ENCODE measurements at places on chromosomes 6 and 20.

GRCh38 chr6:106250953-106251352, 74.6 kb downstream of the ATG5 start:
- no peak overlapping the region for H3K27ac ChIP-seq
- H3K36me3 ChIP-seq = peaks cover 19% of the 10 kb centered on the region
- DNase-seq = no peak
- peaks cover 9% of the 10 kb centered on the region for H3K4me1 ChIP-seq
- H3K27me3 ChIP-seq = no peaks in the 10 kb centered on the region

DNA sequence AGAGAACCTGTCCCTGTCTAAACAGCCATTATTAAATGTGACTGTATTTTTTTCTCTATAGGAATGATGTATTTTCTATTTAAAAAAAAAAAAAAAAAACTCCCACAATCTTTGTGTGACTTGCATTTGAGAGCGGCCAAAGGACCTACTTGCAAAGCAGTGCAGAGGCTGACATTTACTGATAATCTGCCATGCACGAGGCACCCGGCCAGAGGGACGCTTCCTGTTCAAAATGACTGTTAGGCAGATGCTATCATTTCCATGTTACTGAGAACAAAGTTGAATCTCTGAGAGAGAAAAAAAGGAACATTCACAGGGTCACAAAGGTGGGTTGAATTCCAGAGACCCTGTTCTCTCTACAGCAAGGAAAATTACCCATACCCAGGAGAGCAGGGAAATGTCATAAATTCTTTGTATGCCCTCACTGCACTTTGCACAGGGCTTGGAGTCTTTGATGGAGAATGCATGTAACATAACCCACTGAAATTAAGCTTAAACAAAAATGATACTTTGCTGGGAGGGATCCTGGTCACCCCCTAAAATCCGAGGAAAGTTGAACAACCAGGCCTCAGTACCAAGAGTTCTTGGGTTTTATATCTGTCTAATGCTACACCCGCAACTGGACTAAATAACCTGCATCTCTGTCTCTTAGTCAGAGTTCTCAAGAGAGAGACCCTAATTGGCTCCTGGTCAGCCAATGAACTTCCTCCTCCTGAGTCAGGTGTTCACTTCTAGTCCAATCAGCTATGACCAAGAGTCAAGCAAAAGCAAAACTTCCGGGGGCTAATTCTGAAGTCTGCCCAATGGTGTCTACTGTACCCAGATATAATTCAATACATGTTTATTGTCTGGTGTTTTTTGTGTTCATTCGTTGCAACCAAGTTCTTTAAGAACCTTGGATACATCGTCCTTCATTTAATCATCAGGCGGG, 61.2 kb downstream of the GCLC start:
- H3K36me3 ChIP-seq = no peaks in the 10 kb centered on the region
- peak overlapping the region; percentile 69 for H3K27ac ChIP-seq
- H3K4me3 ChIP-seq = no peak overlapping the region
- peaks cover 15% of the 10 kb centered on the region for H3K4me1 ChIP-seq

- DNase-seq = no peak
- no peaks in the 10 kb centered on the region for H3K36me3 ChIP-seq
- H3K27me3 ChIP-seq = no peaks in the 10 kb centered on the region
- H3K4me1 ChIP-seq = peaks cover 98% of the 10 kb centered on the region
- peak overlapping the region; percentile 41 for H3K27ac ChIP-seq
Measured at GRCh38 chr6:108585921-108586536, 25.3 kb downstream of the FOXO3 start.

- no peak for DNase-seq
- no peak overlapping the region for H3K27ac ChIP-seq
- no peak overlapping the region for H3K4me3 ChIP-seq
- H3K27me3 ChIP-seq = no peaks in the 10 kb centered on the region
Measured at GRCh38 chr20:16701296-16701695, 28.5 kb upstream of the SNRPB2 start.

DNA sequence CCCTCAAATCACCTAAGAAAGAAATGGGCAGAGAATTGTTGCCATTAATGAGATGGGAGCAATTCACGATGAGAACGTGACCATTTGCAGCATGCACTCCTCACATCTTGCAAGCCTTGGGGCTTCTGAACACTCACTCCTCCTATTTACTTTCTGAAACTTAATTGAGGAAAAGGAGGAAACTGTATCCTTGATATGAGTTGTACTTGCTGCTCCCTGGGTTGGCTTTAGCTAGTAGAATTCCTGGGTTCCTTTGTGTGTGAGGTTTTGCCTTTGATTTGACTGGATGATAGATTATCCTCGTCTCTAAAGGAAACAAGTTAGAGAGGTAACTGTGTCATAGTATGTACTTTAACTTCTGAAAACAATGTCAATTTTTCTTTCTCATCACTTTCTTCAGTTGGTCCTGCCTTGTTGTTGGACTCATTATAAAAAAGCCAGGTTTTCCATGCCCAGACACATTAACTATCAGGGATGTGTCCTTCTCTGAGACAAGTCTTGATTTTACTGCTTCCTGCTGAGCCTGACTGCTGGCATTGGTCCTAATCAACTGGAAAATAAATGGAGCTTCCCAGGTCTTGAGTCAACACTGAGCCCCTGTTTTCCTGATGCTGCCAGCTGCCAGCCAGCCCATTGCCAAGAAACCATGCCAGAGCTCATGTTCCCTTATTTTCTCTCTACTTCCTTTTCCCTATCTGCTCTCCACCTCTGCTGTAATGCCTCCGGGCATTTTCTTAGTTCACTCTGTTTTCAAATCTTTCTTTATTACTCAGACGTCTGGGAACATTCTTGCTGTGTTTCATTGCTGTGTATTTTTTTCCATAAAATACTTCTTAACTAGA, 6.0 kb upstream of the MRAP2 start:
- no peaks in the 10 kb centered on the region for H3K27me3 ChIP-seq
- H3K27ac ChIP-seq = no peak overlapping the region
- no peaks in the 10 kb centered on the region for H3K4me1 ChIP-seq

DNA sequence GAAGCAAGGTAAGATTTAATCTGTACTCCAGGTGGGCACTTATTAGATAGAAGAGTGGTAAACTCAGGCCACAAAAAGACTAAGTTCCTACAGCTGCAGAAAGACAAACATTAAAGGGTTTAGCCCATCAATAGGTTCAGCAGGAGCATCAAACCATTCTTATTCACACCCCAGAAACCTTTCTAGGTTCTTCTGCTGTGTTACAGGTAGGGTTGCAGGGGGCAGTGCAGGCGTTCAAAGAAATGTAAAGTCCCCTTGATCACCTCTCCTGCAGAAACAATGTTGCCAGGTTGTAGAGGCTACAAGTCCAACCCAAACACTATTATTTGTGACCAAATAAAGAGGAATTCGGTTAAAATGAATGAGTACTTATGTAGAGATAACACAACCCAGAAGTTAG, 31.8 kb downstream of the PHACTR1 start:
- DNase-seq = no peak
- no peak overlapping the region for H3K4me3 ChIP-seq
- H3K27me3 ChIP-seq = peaks cover 21% of the 10 kb centered on the region
- H3K27ac ChIP-seq = no peak overlapping the region
- H3K36me3 ChIP-seq = no peaks in the 10 kb centered on the region

- no peak overlapping the region for H3K4me3 ChIP-seq
- no peak for DNase-seq
- no peaks in the 10 kb centered on the region for H3K4me1 ChIP-seq
- H3K36me3 ChIP-seq = no peaks in the 10 kb centered on the region
- H3K27ac ChIP-seq = no peak overlapping the region
Measured at GRCh38 chr6:23505026-23505425, 621.0 kb upstream of the NRSN1 start.

DNA sequence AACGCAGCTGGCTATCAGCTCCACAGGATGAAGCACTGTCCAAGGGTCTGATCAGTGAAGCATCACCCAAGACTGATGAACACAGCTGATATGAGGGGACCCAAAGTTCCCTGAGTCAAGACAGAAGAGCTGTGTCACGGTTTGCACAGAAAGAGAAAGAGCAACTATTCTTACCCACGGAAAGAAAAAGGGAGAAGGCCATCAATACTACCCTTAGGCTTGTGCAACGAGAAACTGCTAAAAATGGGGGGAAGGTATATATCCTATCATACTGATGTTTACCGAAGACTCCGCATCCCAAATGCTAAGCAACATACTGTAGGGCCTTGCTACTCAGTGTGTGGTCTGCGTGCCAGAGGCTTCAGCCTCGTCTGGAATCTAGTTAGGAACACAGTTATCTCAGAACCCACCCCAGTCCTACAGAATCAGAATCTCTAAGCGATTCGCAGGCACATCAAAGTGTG, 665 bp downstream of the FASTKD5 start:
- H3K36me3 ChIP-seq = no peaks in the 10 kb centered on the region
- DNase-seq = no peak
- no peaks in the 10 kb centered on the region for H3K27me3 ChIP-seq
- H3K27ac ChIP-seq = peak overlapping the region; percentile 84

- no peaks in the 10 kb centered on the region for H3K27me3 ChIP-seq
- no peaks in the 10 kb centered on the region for H3K4me1 ChIP-seq
- H3K36me3 ChIP-seq = no peaks in the 10 kb centered on the region
- H3K27ac ChIP-seq = no peak overlapping the region
- no peak overlapping the region for H3K4me3 ChIP-seq
Measured at GRCh38 chr20:22542427-22542826, 41.9 kb downstream of the FOXA2 start.

GRCh38 chr6:138428944-138429598, 25.0 kb downstream of the HEBP2 start:
- no peaks in the 10 kb centered on the region for H3K27me3 ChIP-seq
- peak overlapping the region; percentile 74 for H3K27ac ChIP-seq
- H3K4me3 ChIP-seq = no peak overlapping the region
- peaks cover 18% of the 10 kb centered on the region for H3K4me1 ChIP-seq
- DNase-seq = no peak
- no peaks in the 10 kb centered on the region for H3K36me3 ChIP-seq

- no peak overlapping the region for H3K4me3 ChIP-seq
- peaks cover 3% of the 10 kb centered on the region for H3K27me3 ChIP-seq
- H3K36me3 ChIP-seq = no peaks in the 10 kb centered on the region
- H3K27ac ChIP-seq = no peak overlapping the region
- DNase-seq = no peak
Measured at GRCh38 chr6:87293526-87293925, 28.9 kb upstream of the SMIM8 start.

DNA sequence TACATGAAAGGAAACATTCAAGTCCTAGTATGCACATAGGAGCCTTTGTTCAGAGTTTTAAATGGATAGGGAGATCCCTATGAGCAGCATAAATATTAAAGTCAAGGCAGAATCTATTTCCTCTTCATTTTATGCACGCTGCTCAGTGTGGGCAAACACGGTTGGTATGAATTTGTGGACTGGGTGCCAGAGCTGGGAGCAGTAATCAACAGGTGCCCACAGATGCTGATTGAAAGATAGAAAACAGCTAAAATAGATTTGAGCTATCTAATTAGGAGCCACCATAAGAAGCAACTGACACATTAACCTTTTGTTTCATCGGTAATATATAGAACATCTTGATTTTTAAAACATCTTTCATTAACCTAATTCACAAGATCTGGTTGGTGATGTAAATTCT, 175.5 kb downstream of the EYS start:
- H3K27me3 ChIP-seq = no peaks in the 10 kb centered on the region
- H3K27ac ChIP-seq = no peak overlapping the region
- H3K4me1 ChIP-seq = no peaks in the 10 kb centered on the region
- no peak for DNase-seq
- H3K4me3 ChIP-seq = no peak overlapping the region

DNA sequence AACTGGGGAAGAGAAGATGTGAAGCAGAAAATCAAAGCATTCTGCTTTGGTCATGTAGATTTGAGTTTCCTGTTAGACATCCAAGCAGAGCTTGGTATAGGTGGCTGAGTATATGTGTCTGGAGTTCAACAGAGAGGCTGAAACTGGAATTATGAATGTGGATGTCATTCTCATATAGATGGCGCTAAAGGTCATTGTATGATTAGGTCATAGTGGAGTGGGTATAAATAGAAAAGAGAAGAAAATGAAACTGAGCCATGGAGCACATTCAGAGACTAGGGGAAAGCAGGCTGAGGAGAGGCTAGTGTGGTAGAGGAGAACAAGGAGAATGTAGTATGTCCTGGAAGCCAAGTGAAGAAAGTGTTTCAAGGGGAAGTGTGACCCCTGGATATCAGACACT, 295.6 kb upstream of the PLN start:
- no peak overlapping the region for H3K27ac ChIP-seq
- no peak for DNase-seq
- no peaks in the 10 kb centered on the region for H3K36me3 ChIP-seq
- no peak overlapping the region for H3K4me3 ChIP-seq
- no peaks in the 10 kb centered on the region for H3K4me1 ChIP-seq
- no peaks in the 10 kb centered on the region for H3K27me3 ChIP-seq

DNA sequence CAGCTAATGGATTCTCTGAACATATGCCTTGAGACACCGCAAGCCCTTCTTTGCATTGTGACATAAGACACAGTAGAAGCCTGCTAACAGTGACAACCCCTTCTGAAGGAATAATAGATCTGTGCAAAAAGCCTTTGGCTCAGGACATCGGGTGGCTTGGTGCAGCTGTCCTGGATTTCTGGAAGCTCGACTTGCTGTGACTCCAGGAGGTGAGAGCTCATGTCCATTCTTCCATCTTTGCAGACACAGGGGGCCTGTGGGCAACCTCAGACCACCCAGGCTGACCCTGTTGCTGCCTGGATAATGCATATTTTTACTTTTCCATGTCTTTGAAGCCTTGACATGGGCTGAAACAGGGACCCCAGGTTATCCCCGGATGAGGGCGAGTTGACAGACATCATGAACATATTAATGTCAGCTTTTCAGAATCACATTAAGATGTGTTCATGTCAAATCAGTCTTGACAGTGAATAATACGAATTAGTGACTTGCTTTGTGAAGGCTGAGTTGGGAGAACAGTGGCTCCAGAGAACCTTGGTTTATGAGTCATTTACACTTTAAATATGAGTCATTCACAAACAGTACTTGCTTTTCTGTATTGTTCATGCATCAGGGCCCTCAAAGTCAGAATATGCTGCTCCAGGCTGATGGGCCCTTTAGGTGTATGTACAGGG, 66.8 kb upstream of the IYD start:
- no peak overlapping the region for H3K27ac ChIP-seq
- no peaks in the 10 kb centered on the region for H3K36me3 ChIP-seq
- no peak overlapping the region for H3K4me3 ChIP-seq
- H3K27me3 ChIP-seq = no peaks in the 10 kb centered on the region
- H3K4me1 ChIP-seq = no peaks in the 10 kb centered on the region

GRCh38 chr6:3616565-3617176, 134.8 kb downstream of the PXDC1 start:
- H3K4me3 ChIP-seq = no peak overlapping the region
- no peak for DNase-seq
- no peaks in the 10 kb centered on the region for H3K27me3 ChIP-seq

GRCh38 chr20:8007490-8007889, 12.1 kb downstream of the TMX4 start:
- H3K4me3 ChIP-seq = no peak overlapping the region
- H3K4me1 ChIP-seq = no peaks in the 10 kb centered on the region
- peaks cover 43% of the 10 kb centered on the region for H3K36me3 ChIP-seq
- no peak for DNase-seq

DNA sequence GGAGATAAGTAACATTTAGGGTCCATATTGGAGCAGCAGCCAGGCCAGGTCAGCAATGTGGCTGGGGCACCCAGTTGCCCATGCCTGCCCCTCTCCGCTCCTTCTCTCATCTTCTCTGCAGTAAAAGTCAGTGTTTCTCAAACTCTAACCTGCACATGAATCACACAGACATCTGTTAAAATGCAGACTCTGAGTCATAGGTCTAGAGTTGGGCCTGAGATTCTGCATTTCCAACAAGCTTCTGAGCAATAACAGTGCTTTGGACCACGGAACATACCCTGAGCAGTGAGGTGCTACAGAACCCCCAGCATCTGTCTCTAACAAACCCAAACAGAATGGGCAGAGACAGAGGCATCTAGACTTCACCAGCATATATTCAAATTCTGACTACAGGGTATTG, 10.1 kb downstream of the PHF10 start:
- H3K36me3 ChIP-seq = no peaks in the 10 kb centered on the region
- no peak overlapping the region for H3K4me3 ChIP-seq
- no peaks in the 10 kb centered on the region for H3K27me3 ChIP-seq
- no peak overlapping the region for H3K27ac ChIP-seq

All from heart left ventricle (tissue), 16 donors.